ENCODE measurements at places on chromosomes 6 and 20.
A peak's percentile ranks its signal among the peaks of the same experiment; 100 is the strongest.

- DNase-seq = no peak
These were observed 56.5 kb downstream of the SCML4 start for GRCh38 chr6:107767637-107768036.

DNA sequence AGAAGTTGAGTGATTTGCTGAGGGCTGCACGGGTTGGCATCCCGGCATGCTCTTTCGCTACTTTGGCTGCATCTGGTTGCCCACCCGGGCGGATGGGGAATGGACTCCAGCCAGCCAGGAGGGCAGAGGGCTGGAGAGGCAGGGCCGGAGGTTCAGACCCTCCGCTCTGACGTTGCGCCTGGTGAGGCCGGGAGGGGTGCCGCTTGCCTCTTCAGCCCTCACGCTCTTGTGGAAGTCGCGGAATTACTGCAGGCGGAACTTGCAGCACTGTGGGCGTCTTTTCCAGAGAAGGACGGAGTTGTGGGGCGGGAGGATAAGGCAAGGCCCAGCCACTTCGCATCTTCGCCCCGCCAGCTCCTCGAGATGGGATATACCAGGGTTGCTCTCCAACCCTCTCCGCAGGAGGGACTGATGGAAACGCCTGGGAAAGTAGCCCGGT lies 656 bp downstream of the RTEL1 start:
- no peak for DNase-seq

DNA sequence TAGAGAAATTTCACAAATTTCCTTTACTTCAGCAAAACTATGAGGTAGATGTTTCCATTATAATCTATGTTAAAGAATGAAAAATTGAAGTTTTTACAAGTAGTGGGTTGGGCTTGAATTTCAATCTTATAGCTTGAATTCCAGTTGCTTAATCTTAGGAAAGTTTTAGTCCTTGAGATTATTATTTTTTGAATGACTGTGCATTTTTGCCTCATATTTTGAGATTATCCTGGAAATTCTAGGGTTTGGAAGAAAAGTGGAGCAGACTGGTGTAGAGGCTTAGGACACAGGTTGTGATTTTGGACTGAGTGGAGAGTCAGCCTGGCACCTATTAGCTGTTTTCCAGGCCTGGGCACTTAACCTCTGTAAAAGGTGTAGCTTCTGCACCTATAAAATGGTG lies 5.7 kb downstream of the MTCL3 start:
- no peak for DNase-seq

DNA sequence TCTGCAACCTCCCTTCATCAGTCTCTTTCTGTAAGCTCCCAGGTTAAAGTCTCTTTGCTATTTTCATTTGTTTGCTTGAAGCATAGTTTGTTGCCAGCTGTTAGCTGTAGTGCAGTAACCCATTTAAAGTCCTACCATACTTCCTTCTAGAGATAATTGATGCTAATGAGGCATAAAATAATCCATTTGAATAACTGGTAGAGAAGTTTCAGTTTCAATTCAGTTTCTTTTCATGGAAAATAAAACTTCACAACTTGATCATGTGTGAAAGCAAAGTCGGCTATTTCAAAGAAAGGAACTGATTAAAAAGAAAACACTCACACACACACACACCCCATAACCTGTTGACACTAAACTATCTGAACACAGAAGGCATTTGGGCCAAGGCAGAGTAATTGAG lies 68.5 kb upstream of the TENT5A start:
- no peak for DNase-seq

- no peak for DNase-seq
These were observed 65.0 kb upstream of the SIRPA start for GRCh38 chr20:1830240-1830639.

DNA sequence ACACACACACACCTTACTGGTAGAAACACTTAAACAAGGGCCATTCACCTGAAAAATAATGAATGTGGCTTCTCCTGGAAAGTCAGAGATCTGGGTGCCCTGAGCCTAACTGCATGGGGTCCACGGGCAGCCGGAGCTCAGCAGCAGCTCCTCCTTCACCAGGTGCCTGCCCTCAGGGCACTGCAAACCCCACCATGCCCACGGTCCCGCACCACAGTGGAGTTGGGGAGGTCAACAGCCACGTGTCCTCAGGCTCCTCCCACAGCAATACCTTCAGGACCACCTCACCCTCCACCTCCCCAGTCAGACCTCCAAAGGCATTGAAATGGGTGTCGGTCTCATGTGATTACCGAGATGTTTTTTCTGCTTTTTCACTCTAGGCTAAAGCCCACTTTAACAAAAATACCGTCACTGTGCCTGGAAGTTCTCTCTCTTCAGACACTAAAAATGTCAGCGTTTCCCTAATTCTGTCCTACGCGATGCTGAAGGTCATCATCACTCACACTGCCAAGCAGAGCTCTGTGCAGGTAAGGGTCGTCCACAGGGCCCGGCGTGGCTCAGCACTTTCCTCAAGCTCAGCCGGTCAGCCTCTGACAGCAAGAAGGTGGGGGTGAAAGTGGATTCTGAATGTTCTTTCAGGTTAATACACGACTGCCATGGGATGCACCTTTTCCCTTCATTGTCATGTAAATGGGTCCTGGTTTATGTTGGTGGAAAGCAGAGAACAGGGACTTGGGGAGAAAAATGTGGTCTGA lies 48.9 kb downstream of the CDK5RAP1 start:
- DNase-seq = no peak

- no peak for DNase-seq
These were observed 20.8 kb upstream of the MLN start for GRCh38 chr6:33824461-33825154.

GRCh38 chr6:36984581-36985416 lies 1.2 kb downstream of the MTCH1 start:
- peak; percentile 31 for DNase-seq

GRCh38 chr6:44009425-44010321 lies 117.6 kb downstream of the MRPL14 start:
- no peak for DNase-seq

DNA sequence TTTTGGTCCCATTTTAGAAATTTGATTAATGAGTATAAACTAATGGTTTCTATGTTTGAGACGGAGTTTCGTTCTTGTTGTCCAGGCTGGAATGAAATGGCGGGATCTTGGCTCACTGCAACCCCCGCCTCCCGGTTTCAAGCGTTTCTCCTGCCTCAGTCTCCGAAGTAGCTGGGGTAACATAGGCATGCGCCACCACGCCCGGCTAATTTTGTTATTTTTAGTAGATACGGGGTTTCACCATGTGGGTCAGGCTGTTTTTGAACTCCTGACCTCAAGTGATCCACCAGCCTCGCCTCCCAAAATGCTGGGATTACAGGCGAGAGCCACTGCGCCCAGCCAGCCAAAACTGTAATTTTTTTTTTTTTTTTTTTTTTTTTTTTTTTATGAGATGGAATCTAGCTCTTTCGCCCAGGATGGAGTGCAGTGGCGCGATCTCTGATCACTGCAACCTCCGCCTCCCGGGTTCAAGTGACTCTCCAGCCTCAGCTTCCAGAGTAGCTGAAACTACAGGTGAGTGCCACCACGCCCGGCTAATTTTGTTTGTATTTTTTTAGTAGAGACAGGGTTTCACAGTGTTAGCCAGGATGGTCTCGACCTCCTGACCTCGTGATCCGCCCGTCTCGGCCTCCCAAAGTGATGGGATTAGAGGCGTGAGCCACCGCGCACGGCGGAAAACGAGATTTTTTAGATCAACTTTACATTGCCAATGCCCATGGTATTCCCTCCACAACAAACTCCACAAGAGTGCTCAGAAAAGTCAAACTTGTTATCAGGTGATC lies 127.8 kb downstream of the HFE start:
- no peak for DNase-seq

- DNase-seq = no peak
These were observed 1.4 kb downstream of the PHF20 start for GRCh38 chr20:35773154-35773751.

- DNase-seq = no peak
These were observed 57.1 kb upstream of the AFDN start for GRCh38 chr6:167769408-167770190.

GRCh38 chr6:6256886-6257285 lies 63.6 kb downstream of the F13A1 start:
- no peak for DNase-seq

DNA sequence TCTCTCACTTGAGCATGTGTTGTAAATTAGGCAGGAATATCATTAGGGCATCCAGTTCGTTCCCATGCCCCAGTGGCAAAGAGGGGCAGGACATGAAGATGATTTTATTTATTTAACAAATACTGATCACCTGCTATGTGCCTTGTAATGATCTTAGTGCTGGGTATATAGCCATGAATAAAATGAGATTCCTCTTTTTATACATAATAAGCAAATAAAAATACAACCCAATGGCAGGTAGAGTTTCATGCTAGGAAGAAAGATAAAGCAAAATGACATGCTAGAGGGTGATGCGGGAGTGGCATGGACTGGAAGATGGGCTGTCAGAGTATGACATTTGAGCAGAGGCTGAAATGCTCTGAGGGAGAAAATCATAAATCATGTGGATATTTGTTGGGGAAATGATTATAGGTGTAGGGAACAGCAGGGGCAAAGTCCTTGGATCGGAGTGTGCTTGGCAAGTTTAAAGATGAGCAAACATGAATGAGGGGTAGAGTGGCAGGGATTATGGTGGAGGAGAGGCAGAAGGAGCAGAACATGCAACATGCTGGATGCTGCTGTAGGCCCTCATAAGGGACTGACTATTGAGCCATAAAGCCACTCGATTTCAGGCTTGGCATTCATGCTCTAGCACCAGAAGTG lies 342.1 kb downstream of the PLCB1 start:
- no peak for DNase-seq

- DNase-seq = no peak
These were observed 1009.7 kb upstream of the GJE1 start for GRCh38 chr6:141123049-141123448.

GRCh38 chr20:6756693-6757595 lies 10.5 kb upstream of the BMP2 start:
- DNase-seq = no peak

DNA sequence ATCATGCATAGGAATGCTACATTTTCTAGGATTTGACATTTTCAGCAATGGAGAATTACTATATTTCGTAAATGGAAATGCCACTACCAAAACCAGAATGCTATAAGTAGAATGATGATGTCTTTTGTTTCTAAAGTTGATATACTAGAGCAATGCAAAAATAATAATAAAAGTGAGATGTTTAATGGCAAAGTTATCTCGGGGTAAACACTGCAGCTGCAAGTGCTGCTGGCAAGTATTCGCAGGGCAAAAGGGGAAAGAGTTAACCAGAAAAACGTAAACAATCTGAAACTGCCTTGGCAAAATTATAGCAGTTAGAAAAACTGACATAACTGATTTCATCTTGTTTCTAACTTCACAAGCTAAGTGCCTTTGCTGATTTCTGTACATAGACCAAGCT lies 45.5 kb upstream of the FILIP1 start:
- no peak for DNase-seq

DNA sequence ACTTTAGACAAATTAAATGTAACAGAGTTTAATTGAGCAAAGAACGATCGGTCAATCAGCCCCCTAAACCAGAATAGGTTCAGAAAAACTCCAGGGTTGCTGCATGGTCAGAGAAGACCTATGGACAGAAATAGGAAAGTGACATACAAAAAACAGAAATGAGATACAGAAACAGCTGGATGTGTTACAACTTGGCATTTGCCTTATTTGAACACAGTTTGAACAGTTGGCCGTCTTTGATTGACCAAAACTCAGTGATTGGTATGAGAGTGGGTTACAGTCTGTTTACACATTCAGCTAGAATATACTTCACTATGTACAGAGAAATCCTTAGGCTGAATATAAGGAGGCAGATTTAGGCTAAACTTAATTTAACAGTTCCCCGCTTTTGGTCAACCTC lies 19.9 kb downstream of the SRSF6 start:
- DNase-seq = no peak

DNA sequence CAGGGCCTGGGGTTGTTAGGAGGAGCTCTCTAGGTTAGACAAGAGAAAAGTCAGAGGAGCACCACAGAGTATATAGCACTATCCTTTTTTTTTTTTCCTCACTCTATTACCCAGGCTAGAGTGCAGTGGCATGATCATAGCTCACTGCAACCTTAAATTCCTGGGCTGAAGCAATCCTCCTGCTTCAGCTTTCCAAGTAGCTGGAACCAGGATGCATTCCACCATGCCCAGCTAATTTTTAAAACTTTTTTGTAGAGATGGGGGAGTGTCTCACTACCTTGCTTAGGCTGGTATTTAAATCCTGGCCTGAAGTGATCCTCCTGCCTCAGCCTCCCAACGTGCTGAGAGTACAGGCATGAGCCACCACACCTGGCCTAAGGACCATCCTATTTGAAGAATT lies 19.3 kb upstream of the AKIRIN2 start:
- no peak for DNase-seq

- no peak for DNase-seq
These were observed 148.9 kb downstream of the MAFB start for GRCh38 chr20:40540166-40540565.

- no peak for DNase-seq
These were observed 31.0 kb upstream of the FBXO30 start for GRCh38 chr6:145845557-145845956.

DNA sequence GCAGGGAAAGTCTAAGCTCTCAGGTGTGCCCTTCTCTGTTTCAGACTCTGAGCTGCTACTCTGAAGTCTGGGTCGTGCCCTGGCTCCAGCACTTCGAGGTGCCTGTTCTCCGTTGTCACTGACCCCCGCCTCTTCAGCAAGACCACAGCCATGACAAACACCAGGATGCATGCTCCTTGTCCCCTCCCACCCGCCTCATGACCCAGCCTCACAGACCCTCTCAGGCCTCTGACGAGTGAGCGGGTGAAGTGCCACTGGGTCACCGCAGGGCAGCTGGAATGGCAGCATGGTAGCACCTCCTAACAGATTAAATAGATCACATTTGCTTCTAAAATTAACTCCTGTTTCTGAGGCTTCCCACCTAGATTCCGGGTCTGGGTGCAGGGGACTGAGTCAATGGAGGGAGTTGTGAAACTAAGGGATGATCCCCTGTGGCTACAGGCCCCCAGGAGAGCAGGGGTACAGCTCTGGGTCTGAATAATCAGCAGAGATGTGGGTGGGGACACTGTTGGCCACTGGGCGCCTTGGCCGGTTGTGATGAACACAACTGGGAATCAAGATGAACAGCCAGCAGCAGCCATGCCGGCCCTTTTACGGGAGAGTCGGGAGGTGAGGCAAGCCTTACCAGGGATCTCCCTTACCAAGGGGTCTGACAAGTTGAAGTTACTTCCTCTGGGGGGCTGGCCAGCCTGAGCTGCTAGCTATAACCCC lies 10.7 kb downstream of the CST7 start:
- no peak for DNase-seq

DNA sequence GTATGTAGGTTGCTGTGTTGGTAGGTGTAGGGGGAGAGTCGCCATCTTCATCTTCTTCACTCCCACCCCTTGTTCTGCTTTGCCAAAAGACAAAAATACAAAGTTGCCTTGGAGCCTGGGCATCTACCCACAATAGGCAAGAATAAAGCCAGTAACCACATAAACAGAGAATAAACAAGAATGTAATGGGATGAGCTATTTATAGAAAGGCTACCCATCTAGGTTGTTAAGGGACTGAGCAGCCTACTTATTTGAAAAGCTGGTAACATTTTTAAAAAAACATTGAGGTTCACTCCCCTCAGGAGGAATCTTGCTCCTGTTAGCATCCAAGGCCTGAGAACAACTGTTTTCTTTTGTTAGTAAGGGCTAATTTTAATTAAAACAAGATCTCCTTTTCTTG lies 301.4 kb upstream of the STXBP5 start:
- no peak for DNase-seq

- no peak for DNase-seq
These were observed 127.9 kb downstream of the NRN1 start for GRCh38 chr6:5878792-5879191.

Data from stimulated activated CD4-positive, alpha-beta T cell treated with anti-CD3 and anti-CD28 coated beads, TNF-alpha, amount 100 ng/mL, for 1 hour (primary cell).